ENCODE measurements at places on chromosomes 4 and X. TPM values are rescaled to one million over a fixed set of nuclear protein-coding genes. Genes with fewer than 3 reads are reported as not detected.

Gene GAGE12E
- not detected for total RNA-seq

Gene AIFM1
- total RNA-seq: 59.6 TPM

Gene ZCCHC18
- total RNA-seq: 3.9 TPM

Gene KLB
- not detected for total RNA-seq

Gene FGF13
- total RNA-seq: not detected

Gene SOWAHD
- total RNA-seq: 2.1 TPM

Gene PF4V1
- not detected for total RNA-seq

Gene GAGE12F
- total RNA-seq: not detected

Gene MRFAP1L1
- total RNA-seq: 60.7 TPM

Gene MAGEB1
- not detected for total RNA-seq

Gene CXCL1
- not detected for total RNA-seq

Gene INTU
- total RNA-seq: 0.12 TPM

Gene PROM1
- total RNA-seq: not detected

Gene DNAAF6
- total RNA-seq: not detected

Gene TMEM175
- total RNA-seq: 37.2 TPM

Gene TRIM75
- not detected for total RNA-seq

Gene TLR3
- total RNA-seq: 1.5 TPM

Gene NUP62CL
- total RNA-seq: 3.0 TPM

Gene NHS
- total RNA-seq: 10.1 TPM

Gene OPN1MW
- total RNA-seq: not detected

Gene PPP3CA
- 50.9 TPM for total RNA-seq

Gene RGN
- not detected for total RNA-seq

Gene GPR50
- total RNA-seq: not detected

Gene CLGN
- total RNA-seq: 0.15 TPM

Gene RAI2
- not detected for total RNA-seq

Gene SSR4
- 191 TPM for total RNA-seq

Gene CSN3
- total RNA-seq: not detected

Gene UGT2B7
- not detected for total RNA-seq

Gene NLGN4X
- not detected for total RNA-seq

Gene PGK1
- 877 TPM for total RNA-seq

Gene JCHAIN
- total RNA-seq: not detected

Gene MTHFD2L
- 6.5 TPM for total RNA-seq

Gene MORC4
- total RNA-seq: 8.4 TPM

Gene BMP3
- total RNA-seq: not detected

Gene C1QTNF7
- not detected for total RNA-seq

Gene HAUS7
- total RNA-seq: 54.4 TPM

Gene SSX2B
- not detected for total RNA-seq

Gene APEX2
- total RNA-seq: 28.6 TPM

Gene HDAC6
- total RNA-seq: 76.8 TPM

Gene FAM184B
- total RNA-seq: not detected

Gene TSPAN5
- 27.8 TPM for total RNA-seq

Gene ARHGAP24
- total RNA-seq: not detected

Gene G3BP2
- 230 TPM for total RNA-seq

Gene UFSP2
- 17.5 TPM for total RNA-seq

Gene ARHGEF6
- 108 TPM for total RNA-seq

Gene HMGN5
- total RNA-seq: 4.0 TPM

Gene CENPU
- 74.7 TPM for total RNA-seq

Gene MID2
- total RNA-seq: 3.2 TPM

Gene CPZ
- total RNA-seq: not detected

Gene MGST2
- 10.2 TPM for total RNA-seq

Gene CFAP99
- total RNA-seq: not detected

Gene MUC7
- total RNA-seq: not detected

Gene MAPK10
- not detected for total RNA-seq

Gene NR0B1
- total RNA-seq: not detected
